NCI-H1436 treated with DMSO at 0.1 percent for 48 hours (cell line): ENCODE measurements at places on chromosomes 4 and X.

- DNase-seq: no peak
Observed at GRCh38 chrX:139875841-139876240, 57.0 kb downstream of the ATP11C start.

- DNase-seq: no peak
Observed at GRCh38 chr4:107685740-107686139, 34.3 kb downstream of the PAPSS1 start.

- DNase-seq: no peak
Observed at GRCh38 chr4:61373901-61374440, 173.8 kb downstream of the ADGRL3 start.

DNA sequence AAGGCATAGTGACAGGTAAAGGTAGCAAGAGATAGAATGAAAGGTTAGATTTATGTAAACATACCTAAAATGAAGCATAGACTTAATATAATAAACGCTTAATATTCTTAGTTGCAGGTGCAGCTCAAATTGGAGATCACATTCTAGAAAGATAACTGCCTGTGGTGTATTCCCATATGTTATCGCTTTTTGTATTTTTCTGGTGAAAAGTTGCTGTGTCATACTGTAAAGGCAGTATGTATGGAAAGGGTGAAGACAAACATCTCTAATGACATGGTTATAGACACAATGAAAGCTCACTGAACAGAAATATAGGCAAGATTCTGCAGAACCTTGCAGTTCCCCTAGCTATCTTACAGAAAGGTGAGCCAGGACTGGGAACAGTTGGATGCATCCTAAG lies 240.3 kb downstream of the DCLK2 start:
- no peak for DNase-seq

DNA sequence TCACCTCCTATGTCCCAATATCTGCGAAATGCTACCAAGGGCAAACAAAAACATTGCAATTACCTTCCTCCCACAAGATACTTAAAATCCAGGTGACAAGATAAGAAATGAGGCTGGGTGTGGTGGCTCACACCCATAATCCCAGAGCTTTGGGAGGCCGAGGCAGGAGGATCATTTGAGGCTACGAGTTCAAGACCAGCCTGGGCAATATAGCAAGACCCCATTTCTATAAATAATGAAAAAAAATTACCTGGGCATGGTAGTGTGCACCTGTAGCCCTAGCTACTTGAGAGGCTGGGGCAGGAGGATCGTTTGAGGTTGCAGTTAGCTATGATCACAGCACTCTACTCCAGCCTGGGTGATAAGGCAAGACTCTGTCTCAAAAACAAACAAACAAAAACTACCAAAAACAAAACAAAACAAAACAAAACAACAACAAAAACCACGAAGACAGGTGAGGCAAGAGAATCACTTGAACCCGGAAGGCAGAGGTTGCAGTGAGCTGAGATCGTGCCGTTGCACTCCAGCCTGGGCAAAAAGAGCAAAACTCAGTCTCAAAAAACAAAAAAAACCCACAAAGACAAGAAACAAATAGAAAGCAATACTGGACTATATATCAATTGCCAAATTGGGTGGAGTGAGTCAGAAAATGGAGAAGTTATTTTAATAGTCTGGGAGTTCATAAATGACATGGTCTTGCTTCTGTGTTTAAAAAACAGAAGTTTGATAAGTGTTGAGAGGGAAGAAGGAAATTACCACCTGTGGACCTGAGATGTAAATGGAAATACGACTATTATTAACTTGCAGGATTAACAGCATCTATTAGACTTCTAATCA lies 176.5 kb downstream of the FBXW7 start:
- DNase-seq: no peak
